Brain microvascular endothelial cell (primary cell): ENCODE measurements at places on chromosomes 5 and 9.

DNA sequence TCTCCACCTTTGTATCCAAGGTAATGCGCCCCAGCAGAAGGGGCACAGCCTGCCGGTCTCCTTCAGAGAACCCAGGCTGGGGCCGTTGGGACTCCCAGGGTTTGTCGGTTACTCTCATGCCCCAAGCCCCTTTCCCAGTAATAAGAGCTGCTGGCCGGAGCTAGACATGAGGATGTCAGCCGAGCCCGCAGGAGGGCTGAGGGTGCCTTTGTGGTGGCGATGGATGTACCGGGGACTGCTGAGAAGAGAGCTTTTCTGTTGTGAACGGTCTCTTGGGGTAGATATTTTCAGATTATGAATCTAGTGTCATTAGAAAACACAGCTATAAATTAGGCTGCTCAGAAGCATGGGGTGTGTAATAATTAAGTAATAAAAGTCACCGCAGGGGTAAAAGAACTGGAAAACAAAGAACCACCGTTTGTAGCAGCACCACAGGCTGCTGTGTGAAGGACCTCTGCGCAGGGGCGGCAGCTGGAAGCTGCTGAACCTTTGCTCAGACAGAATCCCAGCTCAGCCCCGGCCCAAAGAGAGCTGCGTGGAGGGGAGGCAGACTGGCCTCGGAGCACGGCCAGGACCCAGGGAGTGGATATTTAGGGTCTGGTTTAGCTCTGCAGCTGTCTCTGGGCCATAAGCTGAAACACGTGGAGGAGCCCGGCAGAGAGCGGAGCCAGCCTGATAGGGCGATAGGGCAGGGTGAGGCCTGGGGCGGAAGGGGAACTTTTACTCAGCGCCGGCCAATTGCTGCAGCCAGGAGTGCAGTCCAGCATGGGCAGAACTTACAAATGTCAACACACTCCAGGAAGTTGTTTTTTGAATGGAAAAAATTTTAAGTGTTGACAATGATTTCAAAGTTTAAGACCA, 50.5 kb upstream of the BARHL1 start:
- no peak for DNase-seq

- peak; percentile 39 for DNase-seq
Observed at GRCh38 chr5:122262103-122262502, 49.9 kb upstream of the SNCAIP start.

GRCh38 chr5:95935553-95936100, 26.0 kb downstream of the ELL2 start:
- DNase-seq = no peak

DNA sequence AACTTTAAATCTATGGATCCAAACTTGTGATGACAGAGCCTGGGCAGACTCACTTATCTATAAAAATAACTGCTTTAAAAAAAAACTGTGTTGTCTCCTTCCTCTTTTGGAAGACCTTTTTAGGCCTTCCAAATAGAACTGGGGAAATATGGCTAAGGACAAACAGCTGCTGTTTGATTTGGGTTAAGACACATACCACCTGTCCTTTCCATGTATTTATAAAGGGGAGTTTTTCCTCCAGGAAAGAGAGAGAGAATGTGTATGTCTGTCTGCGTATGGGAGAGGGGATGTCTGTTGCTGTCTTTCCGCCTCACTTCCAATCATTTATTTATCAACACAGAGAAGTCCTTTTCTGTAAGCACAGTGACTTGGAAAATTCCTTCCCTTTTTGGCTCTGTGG, 2.8 kb downstream of the ARHGEF37 start:
- no peak for DNase-seq

DNA sequence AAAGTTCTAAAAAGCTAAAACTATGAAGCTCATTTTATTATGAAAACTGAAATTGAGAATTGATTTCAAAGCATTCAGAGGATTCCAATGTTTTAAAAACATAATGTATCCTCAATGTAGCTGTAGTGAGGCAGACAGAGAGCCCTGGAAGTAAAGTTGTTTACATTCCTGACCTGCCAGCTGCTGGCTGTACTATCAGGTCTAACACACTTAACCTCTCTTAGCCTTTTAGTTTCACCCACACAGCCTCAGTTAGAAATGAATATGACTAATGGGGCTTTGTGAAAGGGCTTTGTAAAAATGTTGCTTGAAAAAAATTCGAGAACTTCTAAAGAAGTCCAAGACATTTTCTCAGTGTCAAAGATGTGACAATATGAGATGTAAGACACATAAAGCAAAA, 122.6 kb downstream of the FBXL17 start:
- no peak for DNase-seq

DNA sequence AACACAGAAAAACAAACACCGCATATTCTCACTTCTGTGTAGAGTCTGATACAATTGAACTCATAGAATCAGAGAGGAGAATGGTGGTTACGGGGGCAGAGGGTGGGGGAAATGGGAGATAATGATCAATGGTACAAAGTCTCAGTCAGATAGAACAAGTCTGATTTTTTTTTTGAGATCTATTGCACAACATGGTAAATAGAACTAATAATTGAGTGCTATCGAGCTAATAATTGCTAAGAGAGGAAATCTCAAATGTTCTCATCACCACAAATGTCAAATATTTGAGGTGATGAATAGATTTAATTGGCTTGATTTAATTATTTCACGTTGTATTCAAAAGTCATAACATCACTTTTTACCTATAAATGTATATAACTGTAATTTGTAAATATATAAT, 121.0 kb upstream of the SPIN1 start:
- no peak for DNase-seq

DNA sequence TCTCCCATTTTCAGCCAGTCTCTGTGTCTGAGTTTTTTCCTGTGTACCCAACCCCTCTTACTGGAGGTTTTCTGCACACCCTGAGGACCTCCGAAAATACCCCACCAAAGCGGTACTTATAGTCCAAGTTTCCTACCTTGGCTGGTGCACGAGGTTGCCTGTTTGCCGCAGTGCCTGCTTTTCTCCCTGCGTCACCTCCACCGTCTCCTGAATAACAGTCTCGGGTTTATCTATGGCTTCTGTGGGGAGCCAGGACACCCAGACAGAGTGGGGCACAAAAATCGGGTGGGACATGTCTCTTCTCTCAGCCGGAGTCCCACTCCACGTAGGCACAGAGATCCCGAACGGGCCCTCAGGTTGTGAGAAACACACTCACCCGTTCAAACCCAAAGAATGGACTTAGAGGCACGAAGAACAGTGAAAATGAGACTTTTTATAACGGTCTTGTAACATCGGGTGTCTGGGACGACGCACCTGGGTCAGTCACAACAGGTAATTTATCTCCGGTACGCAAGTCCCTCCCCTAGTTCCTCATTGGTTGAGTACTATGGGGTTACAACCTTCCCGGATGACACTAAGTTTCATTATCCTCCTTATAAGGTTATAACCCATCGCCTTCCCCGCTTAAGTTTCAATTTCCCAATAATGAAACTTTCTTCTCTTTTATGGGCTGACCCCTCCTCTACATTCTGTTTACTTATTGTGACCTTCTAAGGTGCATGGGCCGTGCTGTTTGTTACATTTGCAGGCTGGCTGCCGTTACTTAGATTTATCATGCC, 970.2 kb upstream of the COX7C start:
- DNase-seq = no peak

DNA sequence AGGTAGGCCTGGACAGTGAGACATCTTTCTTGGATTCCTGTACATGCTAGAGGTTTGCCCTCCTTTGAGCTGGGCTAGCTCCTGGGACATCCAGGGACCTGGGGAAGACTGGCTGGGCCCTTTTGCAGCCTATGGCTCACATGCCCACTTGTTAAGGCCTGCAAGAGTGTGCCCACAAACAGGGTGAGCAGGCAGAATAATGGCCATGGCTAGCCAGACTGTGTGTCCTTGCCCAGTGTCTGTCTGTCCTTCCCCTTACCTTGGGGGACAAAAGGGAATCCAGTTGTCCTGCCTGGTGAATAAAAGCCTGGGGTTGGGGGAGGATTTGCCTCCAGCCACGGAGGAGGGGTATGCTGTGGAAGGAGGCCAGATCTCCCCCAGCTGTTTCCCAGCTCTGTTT, 13.0 kb upstream of the CXXC5 start:
- DNase-seq = no peak

GRCh38 chr5:56190497-56190896, 42.6 kb downstream of the ANKRD55 start:
- DNase-seq = peak; percentile 51

DNA sequence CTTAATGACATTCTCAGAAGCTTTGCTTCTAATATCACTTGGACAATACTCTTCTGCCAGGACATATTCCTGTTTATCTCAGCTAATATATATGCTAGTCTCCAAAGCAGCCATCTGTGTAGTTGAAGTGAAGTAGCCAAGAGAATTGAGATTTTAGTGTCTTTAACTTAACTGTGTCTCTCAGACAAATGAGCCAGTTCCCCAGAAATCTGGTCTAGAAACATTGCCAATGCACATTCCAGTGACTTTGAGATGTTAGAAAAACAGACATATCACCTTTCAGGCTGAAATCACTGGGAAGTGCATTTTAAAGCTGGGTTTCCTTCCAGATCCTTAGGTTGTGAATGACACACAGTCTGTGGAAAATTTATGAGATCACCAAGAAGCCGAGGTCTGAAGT, 114.6 kb downstream of the MTX3 start:
- DNase-seq = no peak

DNA sequence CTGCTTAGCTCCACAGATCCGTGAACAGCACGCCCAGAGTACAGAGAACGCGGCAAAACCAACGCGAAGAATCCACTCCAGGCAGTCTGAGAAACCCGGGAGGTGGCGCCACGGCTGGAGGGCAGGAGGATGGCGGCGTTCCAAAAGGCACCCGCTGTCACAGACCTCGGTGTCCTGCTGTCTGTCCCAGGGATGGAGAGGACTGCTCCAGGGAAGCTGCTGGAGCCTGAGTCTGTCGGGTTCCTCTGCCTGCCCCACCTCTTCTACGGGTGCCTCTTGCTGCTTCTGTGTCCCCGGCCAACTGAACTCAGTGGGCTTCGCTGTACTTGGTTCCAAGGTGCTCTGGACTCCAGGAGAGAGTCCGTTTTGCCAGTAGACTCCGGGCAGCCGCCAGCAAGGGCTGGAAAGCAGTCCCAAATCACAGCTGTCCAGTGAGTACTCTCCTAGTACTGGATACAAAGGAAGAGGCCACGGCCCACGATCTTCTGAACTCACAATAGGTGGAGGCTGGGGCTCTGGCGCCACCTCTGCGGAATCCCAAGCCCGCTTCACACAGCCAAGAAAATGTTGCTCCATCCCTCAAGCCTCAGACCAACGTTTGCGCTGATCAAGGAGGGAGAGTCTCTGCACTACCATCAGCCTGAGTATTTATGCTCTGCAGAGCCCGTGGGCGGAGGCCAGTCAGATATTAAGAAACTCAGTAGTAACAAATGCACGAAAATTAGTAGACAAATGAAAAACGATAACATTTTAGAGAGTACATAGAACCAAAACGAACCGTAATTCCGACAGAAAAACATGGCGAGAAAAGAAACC, 440 bp downstream of the ANXA2R start:
- DNase-seq = peak; percentile 63

GRCh38 chr5:172638209-172638768, 2.8 kb upstream of the NEURL1B start:
- DNase-seq = no peak

- DNase-seq = no peak
Observed at GRCh38 chr5:132788990-132789886, 12.2 kb upstream of the SEPTIN8 start.

- no peak for DNase-seq
Observed at GRCh38 chr5:81020478-81021167, 60.5 kb downstream of the RASGRF2 start.

DNA sequence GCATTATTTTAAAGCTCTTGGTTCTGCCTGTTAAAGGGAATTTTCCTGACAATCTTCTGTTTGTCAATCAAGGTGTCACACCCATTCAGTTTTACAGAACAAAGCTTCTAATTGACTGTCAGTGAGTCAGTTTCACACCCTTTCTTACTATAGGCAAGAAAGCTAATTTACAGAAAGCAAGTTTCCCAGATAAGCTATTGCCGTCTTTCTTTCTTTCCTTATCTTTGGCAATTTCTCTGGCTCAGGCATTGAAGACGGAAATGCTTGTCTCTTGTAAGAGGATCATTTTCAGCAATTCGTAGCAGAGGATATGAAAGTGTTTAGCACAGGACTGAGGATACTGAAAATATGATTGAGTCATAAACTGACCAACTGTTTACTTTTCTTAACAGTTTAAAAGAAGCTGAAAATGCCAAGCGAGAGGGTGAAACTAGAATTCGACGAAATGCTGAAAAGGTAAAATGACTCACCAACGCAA, 27.0 kb downstream of the SPINK5 start:
- DNase-seq = no peak

GRCh38 chr5:33933723-33934169, 2.4 kb upstream of the RXFP3 start:
- DNase-seq = no peak

DNA sequence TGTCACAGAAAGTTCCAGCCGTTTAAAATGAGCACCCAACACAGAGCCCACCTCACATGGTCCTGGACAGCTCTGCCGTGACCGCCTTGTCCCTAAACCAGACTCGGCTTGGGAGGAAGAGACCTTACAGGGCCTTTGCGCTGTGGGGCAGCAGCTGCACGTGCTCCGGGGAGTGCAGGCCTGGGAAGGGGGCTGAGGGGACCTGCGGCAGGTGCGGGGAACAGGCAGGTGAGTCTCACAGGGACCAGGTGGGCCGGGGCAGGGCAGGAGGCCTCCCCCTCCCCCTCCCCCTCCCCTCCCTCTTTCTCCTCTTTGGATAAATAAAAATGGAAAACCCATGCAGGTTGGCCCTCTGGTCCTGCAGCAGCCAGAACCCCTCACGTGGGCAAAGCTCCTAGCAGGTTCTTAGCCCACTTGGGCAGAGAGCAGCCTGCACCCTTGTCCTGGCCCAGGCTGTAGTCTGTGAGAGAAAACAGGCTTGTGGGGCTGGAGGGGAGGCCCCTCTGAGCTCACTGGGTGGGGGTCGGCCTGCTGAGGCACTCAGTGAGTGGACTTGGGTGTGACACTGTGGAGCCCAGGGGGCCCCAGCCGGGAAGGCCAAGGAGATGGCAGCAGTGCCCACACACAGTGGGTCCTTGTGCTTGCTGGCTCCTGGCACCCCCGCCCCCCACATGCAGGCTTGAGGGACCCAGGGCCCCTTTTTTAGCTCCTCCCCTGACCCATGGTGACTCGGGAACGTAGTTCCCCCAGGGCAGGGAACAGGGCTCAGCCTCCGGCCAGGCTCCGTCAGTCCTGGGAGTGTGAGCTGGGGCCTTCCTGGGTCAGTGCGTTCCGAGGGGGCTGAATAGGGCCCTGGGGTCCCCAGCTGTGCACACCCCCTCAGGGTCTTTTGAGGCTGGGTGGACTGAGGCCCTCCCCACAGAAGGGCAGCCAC, 40.0 kb upstream of the CACNA1B start:
- no peak for DNase-seq

DNA sequence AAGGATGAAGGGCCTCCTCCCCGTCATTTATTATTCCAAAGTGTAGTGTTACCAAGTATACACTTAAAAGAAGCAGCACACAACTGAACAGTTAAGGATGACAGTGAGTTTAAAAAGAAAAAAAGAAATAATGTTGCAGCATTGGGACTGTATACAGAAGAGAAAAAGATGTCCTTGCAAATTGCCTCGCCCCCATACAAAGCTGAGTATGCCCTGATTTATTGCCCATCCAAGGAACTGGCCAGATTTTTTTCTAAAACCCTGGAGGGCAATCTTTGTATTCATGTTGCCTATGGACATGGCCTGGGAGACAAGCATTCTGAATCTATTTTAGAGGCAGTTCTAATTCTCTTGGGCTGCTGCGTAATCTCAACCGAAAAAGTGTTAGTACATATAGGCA, 182.7 kb upstream of the NR4A3 start:
- DNase-seq = no peak
